Activated CD8-positive, alpha-beta T cell treated with anti-CD3 and anti-CD28 coated beads, Interleukin-2, amount 10 ng/mL, durations not matched to agents 7 days and 5 days (primary cell): ENCODE measurements at places on chromosomes 5 and 9.

GRCh38 chr9:121981118-121981883, 111.8 kb downstream of the TTLL11 start:
- no peak for DNase-seq

- no peak for DNase-seq
Observed at GRCh38 chr5:88732181-88732633, 150.8 kb downstream of the MEF2C start.

GRCh38 chr5:135076051-135076491, 42.0 kb upstream of the PITX1 start:
- no peak for DNase-seq

GRCh38 chr5:168365581-168366081, 74.2 kb downstream of the WWC1 start:
- DNase-seq: no peak

DNA sequence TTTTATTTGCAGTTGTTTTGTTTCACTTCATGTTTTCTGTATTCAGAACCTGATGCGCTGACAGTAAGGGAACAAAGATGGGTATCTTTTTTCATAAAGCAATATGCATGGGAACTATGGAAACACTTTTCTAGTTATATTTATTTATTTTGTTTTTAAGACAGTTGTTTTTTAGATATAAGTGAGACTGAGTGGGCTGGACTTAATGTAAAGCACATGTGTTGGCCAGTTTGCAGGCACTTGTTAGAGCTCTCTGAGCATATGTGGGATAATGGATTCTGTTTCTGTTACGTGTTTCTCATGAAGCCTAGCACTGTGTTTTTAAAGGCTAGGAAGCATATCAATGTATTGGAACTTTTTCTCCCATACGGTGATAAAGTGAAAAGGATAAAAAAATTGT, 164.1 kb downstream of the PRR16 start:
- DNase-seq: no peak

DNA sequence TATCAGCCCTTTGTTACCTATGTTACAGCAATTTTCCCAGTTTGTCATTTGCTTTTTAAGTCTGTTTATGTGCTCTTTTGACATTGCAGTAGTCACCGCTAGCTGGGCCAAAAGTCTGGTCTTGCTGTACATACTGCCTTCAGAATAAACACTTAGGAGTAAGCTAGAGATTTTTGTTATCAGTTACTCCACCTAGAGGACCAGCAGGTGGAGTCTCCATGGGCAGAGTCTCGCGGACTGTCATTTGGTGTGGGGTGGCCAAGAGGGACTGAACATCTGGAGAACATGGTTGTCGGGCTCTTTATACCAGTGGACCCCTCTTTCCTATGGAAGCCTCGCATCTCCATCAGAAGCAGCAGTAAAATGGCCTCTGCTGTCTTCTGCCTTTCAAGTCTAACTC, 10.8 kb upstream of the MGAT1 start:
- no peak for DNase-seq

GRCh38 chr9:77907585-77907984, 124.0 kb downstream of the GNAQ start:
- no peak for DNase-seq

- no peak for DNase-seq
Observed at GRCh38 chr5:28374492-28374967, 1336.1 kb upstream of the CDH9 start.

GRCh38 chr9:12065050-12065449, 628.1 kb upstream of the TYRP1 start:
- no peak for DNase-seq

- no peak for DNase-seq
Observed at GRCh38 chr5:76165711-76166374, 82.7 kb downstream of the SV2C start.

DNA sequence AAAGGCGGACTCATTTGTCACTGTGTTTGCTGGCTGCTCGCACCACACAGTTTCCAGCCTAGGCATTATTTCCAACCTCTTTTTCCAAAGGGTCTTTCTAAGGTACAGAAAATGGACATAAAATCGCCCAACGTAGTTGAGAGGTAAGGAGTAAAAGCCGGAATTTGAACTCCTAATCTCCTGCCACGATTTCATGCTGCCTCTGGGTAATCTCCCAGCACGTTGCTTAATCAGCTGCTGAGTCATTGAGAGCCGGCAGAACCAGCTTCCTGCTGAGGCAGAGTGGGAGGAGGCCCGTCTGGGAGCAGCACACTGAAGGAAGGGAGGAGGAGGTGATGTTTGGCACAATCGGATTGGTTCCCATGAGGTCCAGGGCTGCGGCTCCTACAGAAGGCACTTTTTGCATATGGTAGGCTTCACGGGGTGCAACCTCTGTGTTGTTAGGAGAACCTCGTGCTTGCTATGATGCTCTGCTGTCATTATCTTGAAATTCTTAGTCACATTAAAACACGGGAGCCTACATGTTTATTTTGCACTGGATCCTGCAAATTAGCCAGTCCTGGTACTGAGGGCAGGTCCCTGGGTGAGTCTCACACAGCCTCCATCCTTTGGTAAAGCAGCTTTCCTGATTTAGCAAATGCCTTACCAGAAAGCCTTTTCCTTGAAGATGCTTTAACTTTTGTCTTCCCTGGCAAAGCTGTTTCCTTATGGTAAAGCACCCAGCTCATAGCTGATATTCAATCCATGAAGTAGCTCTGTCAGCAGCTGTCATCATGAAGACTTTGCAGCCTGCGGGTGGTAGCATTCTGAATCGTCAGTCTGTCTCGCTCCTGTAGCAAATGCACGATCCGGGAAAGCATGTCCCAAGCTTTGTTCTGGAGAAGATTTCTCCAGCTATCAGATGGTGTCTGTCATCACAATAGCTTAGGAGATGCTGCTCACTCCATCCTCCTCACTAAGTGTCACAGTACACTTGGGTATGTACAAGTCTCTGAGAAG, 191.6 kb upstream of the MSX2 start:
- DNase-seq: no peak

DNA sequence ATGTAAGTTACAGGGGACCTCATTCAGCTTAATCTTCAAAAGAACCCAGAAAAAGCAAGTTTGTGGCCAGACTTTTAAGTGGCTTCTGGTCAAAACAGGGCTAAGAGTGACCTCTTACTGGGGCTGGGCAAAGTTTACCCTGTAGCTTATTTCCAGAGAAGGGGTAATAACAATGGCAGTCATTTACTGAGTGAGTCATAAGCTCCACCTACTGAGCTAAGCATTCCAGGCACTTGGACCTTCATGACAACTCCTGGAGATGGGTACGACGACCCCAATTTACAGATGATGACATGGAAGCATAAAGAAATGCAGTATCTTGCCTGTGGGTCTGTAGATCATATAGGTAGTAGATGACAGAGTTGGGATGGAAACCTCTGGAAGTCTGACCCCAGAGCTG, 4.7 kb upstream of the GPR151 start:
- no peak for DNase-seq

- DNase-seq: no peak
Observed at GRCh38 chr5:112142769-112143270, 276.3 kb downstream of the EPB41L4A start.

DNA sequence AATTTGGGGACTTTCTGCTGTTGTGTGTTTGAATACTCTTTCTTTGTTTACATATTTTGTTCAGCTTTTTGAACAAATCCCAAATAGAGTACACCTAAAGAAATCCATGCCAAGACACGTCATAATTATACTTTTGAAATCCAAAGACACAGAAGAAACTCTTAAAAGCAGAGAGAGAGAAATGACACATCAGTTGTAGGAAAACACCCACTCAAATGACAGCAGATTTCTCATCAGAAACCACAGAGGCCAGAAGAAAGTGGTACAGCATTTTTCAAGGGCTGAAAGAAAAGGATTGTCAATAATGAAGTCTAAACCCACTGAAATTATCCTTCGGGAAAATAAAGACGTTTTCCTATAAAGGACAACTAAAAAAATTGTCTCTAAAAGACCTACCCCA, 378.6 kb downstream of the GADD45G start:
- no peak for DNase-seq

- DNase-seq: no peak
Observed at GRCh38 chr9:137247916-137248175, 3.2 kb upstream of the STPG3 start.

GRCh38 chr5:172046593-172046992, 40.2 kb upstream of the FBXW11 start:
- no peak for DNase-seq
